AG09309 (cell line): ENCODE measurements at places on chromosomes 2 and 18.

GRCh38 chr2:73294239-73294638, 891 bp upstream of the EGR4 start:
- no peak for DNase-seq

DNA sequence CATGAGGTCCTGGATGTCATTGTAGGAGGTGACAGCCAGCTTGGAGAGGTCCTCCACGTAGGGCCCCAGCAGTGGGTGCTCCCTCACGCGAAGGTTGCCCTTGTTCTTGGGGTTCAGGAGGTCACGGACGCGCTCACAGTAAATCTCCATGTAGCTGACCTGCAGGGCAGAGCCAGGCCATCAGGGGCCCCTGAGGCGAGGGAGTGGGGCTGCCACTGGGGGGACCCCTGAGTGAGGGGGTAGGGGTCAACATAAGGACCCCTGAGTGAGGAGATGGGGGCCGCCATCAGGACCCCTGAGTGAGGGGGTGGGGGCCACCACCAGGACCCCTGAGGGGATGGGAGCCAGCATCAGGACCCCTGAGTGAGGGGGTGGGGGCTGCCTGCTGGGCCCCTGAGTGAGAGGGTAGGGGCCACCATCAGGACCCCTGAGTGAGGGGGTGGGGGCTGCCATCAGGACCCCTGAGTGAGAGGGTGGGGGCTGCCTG, 33.6 kb downstream of the KIF1A start:
- DNase-seq, result no peak

DNA sequence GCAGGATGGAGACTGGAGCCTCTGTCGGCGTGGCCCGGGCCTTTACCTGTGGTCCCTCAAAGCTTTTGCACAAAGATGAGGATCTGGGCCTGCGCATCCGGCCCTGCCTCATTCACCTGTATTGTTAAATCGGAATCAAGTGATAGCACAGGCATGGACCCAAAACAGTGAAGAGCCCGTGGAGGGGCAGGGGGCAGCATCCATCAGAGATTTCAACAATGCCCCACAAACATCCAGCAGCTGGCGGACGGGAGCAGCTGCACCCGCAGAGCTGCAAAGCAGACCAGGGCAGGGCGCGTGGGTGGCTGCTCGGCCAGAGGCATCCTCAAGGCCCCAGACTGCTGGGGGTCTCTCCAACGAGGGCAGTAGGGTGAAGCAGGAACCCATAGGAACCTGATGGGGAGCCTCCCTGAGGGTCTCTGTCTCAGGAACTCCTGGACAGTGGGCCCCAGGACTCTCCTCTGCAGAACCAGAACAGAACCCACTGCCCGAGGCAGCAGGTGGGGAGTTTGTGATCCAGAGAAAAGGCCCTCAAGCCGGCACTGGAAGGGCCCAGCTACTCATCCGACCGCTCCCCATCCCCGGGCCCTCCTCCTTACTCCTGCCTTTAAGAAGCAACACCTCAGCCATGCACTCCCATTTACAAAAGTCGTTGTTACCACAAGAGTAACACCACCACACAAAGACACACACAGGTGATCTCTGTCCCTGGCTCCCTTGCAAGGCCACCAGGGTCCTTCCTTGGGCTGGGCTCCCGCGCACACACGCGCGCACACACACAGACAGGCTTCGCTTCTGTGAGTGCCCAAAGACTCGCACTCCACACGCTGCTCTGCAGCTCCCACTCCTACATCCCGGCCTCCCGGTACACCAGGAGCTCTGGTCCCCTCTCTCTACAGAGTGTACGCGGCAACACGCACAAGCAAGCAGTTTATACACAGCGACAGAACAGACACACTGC, 28.8 kb downstream of the HDAC4 start:
- no peak for DNase-seq

DNA sequence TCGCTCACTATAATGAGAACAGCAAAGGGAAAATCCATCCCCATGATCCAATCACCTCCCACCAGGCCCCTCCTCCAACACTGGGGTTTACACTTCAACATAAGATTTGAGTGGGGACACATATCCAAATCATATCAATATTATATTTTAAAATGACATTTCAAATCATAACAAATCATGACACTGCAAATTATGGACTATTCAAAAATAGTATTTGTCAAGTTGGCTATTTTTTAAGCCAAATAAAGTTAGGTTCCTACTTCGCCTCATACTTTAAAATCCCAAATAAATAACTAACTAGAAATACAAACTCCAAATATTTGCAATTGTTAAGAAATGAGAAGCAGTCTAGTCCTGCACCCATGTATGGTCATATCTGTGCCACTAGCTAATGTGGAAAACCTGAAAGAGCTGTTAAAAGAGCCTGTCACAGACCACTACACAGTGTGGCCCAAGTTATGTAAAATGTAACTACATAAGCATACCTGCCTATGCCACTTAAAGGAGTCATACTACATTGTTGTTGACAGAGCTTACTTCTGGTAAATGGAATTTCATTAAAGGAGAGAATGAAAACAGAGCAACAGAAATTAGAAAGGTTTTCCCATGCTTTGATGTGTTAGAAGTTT, 334.7 kb upstream of the GULP1 start:
- DNase-seq, result no peak

GRCh38 chr2:72425996-72426395, 278.3 kb upstream of the CYP26B1 start:
- no peak for DNase-seq

GRCh38 chr18:1012775-1013174, 108.1 kb downstream of the ADCYAP1 start:
- no peak for DNase-seq

DNA sequence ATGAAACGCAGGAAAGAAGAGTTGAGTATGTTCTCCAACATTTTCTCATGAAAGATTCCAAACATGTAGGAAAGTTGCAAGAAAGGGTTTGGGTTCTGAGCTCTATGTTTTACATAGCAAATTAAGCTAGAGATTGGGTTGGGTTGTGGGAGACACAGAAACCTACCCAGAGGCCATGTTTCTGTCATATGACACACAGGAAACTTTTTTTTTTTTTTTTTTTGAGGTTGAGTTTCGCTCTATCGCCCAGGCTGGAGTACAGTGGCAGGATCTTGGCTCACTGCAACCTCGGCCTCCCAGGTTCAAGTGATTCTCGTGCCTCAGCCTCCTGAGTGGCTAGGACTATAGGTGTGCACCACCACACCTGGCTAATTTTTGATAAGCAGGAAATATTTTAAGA, 57.6 kb downstream of the DOCK10 start:
- no peak for DNase-seq
